ENCODE measurements at places on chromosomes 13 and 19.

- no peak for DNase-seq
Observed at GRCh38 chr19:2533686-2534422, 57.9 kb downstream of the GADD45B start.

DNA sequence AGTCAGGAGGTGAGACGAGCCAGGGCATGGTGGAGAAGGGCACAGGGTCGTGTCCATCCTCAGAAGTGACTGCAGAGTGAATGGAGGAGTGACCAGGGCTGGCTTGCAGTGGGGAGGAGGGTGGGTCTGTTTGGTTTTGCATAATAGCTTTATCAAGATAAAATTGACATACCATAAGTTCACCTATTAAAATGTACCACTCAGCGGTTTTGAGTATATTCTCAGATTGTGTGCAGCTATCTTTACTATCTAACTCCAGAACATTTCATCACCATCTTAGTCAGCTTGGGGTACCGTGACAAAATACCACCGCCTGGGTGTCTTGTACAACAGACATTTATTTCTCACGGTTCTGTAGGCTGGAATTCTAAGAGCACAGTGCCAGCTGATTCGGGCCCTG is 13.2 kb downstream of the ZNF8 start:
- no peak for DNase-seq

DNA sequence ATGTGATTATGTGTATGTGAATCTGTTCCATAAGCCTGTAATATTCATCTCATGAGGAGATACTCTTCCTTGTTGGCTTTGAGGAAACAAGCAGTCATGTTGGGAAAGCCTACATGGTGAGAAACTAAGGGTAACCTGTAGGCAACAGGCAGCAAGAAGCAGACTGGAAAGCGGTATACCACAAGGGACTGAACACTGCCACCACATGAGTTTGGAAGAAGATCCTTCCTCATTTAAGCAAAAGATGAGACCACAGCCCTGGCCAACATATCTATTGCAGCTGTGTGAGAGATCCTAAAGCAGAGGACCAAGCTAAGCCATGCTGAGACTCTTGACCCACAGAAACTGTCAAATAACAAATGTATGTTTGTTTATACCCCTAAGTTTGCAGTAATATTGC is 134.8 kb downstream of the B3GLCT start:
- DNase-seq: no peak

- DNase-seq: no peak
Observed at GRCh38 chr19:47663435-47663910, 49.7 kb upstream of the EHD2 start.

- DNase-seq: no peak
Observed at GRCh38 chr19:6126335-6126974, 9.0 kb upstream of the ACSBG2 start.

- DNase-seq: no peak
Observed at GRCh38 chr13:94435604-94436226, 43.8 kb downstream of the DCT start.

DNA sequence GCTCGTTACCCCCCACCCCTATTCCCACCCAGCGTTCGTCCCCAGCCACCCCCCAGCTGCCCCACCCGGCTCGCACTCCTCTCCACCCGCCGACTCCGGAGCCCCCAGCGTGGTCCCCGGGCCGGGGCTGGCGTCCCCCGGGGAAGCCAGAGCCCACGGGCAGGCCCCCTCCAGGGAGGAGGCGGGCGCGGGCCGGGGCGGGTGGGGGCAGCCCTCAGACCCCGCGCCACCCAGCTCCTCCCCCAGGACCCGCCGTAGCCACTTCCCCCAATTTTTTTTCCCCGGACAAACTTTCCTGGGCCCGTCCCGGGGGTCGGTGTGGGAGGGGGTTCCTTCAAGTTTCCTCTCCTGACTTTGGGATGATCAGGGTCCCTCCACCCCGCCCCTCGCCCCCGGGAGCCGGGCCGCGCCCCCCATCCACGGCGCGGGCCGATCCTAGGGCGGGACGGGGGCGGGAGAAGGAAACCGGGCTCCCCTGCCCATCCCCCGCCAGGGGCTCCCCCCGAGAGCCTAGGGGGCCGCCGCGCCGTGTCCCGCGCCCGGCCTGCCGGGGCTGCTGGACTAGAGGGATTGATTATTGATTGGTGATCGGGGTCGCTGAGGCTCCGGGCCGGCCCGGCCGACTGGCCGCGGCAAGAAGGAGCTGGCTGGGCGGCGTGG is 927 bp upstream of the TSHZ3 start:
- no peak for DNase-seq

- no peak for DNase-seq
Observed at GRCh38 chr19:14473073-14473977, 1.8 kb downstream of the PTGER1 start.

- no peak for DNase-seq
Observed at GRCh38 chr19:10452726-10453618, 32.6 kb downstream of the PDE4A start.

GRCh38 chr19:49658139-49658517 is 7.5 kb downstream of the IRF3 start:
- DNase-seq: no peak

DNA sequence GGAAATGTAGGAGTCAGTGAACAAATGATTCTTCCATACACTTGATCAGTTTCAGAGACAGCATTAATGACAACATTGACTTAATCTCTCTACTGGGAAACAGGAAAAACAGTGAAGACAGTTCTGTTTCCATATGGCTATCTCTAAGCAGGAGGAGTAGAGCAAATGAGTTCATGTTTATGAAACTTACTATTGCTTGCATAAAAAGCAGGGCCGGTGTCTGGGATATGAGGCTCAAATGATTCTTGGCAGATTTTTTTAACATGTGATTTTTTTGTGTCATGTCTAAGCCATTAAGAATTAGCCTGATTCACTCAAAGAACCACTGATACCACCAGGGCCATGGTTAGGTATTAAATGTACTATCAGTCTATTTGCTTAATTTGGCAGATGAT is 141.9 kb downstream of the SLC7A1 start:
- DNase-seq: no peak

GRCh38 chr13:36630181-36630803 is 43.5 kb upstream of the SERTM1 start:
- no peak for DNase-seq

GRCh38 chr13:24042710-24043440 is 117.6 kb upstream of the SPATA13 start:
- no peak for DNase-seq

DNA sequence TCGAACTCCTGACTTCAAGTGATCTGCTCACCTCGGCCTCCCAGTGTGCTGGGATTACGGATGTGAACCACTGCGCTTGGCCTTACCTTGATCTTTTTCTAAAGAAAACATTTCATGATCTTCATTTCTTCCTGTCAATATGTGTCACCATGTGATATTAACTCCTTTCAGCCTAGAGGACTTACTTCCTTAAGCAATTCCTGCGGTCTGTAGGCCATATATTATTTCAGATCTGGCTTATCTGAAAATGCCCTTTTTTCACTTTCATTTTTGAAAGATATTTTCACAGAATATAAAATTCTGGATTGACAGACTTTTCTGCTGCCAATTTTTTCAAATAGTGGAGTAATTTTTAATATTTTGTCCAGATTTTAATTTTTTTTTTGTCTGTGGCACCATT is 2.0 kb upstream of the GPR32 start:
- no peak for DNase-seq
